Activated naive CD4-positive, alpha-beta T cell treated with anti-CD3 and anti-CD28 coated beads, Interleukin-2, amount 50 U/mL, for 16 hours (primary cell): ENCODE measurements at places on chromosomes 13 and 19.

DNA sequence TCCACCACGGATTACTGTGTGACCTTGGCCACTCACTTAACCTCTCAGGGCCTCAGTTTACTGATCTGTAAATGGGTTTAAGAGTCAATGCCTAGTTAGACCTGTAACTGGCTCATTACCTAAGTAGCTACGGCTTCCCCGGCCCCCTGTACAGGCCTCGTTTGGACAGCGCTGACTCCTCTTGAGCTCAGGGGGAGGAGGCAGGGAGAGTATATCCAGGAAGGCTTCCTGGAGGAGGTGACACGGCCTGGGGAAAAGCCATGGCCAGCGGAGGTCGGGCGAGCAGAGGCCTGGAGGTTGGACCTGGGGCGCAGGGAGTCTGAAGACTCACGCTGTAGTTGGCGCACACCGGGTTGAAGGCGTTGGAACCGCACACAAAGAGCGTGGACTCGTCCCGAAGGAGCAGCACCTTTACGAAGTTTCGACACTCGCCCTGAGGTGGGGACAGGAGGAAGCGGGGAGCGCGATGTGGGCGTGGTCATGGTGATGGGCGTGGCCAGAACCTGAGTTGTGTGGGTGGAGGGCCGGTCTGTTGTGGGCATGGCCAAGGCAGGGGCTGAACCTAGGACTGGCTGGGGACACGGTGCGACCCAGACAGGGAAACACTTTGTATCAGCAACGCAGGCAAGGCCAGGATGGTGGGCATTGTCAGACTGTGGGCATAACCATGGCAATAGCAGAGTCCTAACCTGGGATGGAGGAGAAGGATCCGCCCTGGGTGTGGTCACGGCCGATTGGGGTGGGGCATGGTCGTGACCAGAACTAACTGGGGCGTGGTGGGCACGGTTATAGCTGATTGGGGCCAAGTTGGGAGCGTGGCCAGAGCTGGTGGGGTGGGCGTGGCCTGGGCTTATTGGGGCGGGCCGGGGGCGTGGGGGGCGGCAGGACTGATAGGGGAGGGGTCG, 3.6 kb downstream of the SEMA6B start:
- no peak for DNase-seq

DNA sequence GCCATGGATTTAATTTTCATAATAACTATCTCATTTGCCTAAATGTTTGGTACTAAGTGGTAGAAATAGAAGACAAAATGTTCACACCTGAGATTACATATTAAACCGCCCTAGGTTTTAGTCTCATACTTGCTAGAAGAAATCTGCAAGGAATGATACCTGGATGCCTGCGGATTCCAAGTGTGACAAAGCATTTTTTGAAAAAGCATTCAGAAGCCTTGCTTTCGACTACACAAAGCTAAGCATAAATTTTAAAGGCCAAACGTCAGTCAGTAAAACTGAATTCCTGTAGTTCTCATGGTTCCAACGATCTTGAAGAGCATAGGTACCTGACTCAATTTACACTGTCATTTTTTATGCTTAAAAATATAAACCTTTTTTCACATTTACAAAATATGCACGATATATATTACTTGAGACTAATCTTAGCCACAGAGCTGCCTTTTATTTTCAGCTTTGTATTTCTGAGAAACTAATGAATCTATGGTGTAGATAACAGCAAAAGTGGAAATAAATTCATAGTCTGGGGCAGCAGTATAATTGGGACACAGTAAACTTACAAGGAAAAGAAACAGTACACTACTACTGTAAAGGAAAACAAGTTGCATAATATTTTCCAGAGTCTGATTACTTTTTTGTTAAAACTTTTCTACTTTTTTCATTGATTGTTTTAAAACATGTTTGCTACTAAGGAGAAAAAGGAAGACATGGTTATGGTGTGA, 1.2 kb upstream of the LRRC63 start:
- no peak for DNase-seq

DNA sequence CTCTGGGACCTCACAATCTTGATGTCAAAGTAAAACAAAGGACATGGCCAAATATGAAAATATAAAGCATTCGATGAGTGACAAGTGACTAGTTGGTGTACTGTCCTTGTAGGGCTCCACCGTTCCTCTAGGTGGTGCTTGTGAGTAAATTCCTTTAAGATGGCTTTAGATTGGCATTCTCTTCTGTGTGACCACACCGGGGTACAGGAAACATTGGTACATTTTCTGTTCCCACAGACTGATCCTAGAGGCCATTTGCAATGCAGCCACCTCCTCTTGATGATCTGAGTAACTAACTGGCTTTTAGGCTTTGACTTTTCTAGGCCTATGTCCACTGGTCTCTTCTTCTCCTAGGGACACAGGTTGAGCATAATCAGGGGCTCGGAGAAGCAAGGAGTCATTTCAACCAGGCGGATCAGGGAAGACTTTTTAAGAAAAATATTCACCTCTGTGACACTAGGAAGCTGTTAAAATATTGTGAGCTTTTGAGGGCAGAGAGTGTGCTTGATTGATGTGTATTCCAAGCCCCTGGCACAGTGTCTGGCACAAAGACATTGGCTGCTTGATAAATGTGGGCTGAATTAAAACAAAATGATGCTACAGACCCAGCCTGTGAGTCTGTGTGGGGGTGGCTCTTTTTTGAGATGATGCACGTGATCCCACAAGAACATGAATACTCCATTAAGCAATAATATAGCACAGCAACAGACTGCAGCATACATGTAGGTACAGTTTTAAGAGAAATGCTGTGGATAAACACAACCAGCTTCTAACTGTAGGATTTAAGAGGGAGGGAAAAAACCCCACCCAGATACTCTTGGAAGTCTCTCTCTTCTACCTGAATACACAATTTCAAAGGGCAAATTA, 21.0 kb downstream of the EPSTI1 start:
- peak; percentile 40 for DNase-seq

DNA sequence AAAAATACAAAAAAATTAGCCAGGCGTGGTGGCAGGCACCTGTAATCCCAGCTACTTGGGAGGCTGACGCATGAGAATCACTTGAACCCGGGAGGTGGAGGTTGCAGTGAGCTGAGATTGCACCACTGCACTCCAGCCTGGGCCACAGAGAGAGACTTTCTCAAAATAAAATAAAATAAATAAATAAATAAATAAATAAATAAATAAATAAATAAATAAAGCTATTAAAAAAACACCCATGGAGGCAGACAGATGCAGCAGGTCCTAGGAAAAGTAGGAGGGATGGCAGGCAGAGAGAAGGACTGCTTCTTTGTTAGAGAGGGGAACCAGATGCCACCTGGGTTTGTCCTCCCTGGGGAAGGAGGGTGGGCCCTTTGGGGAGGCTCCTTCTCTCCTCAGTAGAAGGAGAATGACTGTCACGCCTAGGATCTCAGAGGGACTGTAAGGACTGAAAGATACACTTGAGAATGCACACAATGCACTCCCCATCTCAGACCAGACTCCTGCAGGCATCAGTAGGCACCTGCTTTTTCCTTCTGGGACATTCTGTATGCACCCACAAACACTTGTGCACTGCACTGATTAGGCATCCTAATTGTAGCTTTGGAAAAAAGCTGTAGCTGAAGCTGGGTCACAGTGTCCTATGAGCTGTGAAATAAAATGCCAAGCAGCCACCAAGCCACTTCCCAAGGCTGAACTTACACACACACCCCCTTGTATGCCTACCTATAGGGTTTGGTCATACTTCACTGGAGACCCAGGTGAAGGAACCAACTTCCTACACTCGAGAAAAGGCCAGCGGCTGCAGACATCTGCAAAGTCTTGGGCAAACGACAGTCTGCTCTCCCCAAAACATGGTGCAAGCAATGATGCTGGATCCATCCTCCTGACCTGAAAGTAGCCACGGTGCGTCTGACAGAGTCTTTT, 18.9 kb upstream of the SLC35E1 start:
- DNase-seq: no peak

DNA sequence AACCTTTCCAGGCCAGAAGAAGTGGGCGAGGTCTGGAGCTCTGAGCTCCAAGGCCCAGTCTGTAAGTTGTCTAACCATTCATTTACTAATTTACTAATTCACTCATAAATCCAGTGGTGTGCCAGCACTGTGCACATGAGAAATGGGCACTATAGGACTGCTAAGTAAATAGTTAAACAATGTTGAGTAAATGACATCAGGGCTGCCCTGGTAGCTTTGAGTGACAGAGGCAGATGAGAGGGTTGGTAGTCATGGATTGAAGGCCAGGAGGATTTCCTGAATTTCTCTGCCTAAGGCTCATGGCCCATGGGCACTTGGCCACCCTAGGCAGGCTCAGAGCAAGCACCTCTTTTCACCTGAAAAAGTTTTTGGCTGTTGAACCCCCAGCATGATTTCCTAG, 216.9 kb upstream of the RXFP2 start:
- DNase-seq: no peak

DNA sequence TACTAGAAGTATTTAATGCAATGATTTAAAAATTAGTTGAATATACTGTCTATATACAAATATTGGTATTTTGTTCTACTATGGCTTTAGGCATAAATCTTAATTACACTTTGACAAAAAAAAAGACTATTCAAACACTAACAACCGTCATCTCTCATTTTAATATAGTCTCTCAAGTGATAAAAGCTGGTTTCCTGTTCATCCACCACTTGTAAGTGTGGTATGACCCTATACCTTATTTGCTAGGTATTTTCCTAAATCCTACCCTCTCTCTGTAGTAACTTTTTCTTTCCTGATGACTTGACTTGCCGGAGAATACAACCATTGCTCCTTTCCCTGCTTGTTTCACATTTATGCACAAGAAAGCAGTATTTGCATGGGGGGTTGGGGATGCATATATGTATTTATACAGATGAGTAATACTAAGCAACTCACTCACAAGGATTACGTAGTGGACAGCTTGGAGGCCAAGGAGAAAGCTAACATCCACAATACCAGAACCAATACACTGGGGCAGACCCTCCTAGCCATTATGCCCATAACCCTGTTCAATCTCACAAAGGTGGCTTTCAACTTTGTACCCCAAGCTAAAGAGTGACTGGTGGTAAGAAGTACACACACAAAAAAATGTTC, 12.7 kb upstream of the EFNB2 start:
- no peak for DNase-seq

GRCh38 chr19:19224852-19225494, 13.2 kb downstream of the NCAN start:
- DNase-seq: peak; percentile 78

GRCh38 chr19:30932854-30933253, 416.4 kb downstream of the TSHZ3 start:
- no peak for DNase-seq

- DNase-seq: no peak
Measured at GRCh38 chr19:16441661-16442162, 30.1 kb downstream of the EPS15L1 start.

DNA sequence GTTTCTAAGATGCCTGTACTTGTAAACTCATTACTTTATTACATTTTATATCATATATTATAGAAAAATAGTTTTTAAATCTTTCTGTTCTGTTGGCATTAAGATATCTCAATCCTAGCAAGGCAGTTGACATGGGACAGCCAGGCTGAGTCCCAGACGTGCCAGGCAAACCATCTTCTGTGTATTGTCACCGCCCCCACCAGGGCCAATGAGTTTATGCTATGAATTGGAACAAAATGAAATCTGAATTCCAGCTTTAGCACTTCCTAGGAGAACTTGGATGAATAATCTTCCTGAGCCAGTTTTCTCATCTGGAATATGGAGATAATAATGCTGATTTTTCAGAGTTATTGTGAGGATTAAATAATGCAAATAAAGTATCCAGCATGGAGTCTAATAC, 79.9 kb upstream of the GSX1 start:
- peak; percentile 13 for DNase-seq

- DNase-seq: no peak
Measured at GRCh38 chr13:40376867-40377535, 289.4 kb downstream of the FOXO1 start.

GRCh38 chr13:29384466-29384865, 211.0 kb downstream of the SLC7A1 start:
- no peak for DNase-seq

DNA sequence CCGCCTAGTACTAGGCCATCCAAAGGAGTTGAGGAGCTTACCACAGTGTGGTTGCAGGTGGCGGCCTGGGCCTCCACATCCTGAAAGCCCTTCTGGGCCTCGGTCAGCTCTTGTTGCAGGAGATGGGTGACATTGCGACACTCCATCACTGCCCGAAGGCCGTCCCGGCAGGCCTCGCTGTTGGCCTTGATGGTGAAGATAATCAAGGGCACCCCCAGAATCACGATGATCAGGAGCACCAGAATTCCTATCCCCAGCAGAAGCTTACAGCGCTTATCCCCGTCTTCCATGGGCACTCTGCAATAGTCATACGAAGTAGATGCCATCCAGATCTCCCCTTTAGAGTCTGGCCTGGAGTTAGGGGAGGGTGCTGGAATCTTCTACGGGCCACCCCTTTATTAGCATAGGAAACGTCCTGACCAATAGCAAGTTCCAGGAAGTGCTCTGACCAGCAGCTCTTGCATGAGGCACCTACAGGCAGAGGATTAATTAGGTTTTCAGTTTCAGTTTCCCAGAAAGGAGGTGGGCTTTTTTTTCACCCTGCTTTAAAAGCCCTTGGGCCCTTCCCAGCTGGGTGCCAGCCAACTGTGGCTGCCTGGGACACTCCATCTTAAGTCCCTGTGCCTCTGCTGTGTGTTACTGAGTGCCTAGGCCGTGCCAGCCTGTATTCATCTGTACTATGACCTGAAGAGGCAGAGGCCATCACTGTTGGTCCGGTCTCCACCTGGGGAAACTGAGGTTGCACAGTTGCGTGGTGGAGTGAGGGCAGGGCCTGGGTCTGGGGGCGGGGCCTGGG, at the start of gene BST2:
Gene BST2 (minus strand): TSS at position 381 of the 796 bp plus-strand sequence. CDS start 55 bp downstream, at position 326.
- peak; percentile 38 for DNase-seq

DNA sequence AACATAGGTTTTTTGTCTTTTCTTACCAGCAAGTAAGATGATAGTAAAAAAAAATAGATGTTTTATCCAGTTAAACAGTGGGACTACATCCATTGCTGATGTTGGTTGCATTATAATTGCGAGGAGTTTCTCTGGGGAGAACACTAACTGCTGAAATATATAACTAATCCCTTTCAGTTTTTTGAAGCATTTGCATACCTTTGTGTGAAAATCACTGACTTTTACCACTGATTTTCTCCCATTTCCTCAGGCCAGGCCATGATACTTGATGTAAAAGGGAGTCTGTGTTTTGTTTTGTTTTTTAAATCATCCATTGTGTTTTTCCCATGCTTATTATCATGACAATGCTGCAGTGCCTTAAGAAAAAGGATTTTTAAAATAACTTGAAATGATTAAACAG, 699.5 kb downstream of the PCDH9 start:
- no peak for DNase-seq

- no peak for DNase-seq
Measured at GRCh38 chr13:58238972-58239773, 607.6 kb downstream of the PCDH17 start.

DNA sequence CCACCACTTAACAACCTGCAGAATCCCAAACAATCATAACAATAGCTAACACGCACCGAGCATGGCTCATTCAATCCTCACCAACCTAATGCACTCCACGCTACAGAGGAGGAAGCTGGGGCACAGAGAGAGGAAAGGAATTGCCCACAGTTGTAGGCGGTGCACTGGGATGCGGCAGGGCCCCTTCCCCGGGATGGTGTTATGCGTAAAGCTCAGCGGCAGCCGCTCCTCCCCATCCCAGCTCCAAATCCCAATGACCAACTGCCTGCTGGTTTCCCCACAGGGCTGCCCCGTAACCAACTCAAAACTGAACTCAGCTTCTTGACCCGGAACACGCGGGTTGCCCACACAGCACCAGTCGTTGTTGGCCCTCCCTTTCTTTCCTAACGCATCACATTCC, 42.2 kb downstream of the SERP2 start:
- DNase-seq: no peak

- no peak for DNase-seq
Measured at GRCh38 chr19:40560092-40560507, 16.6 kb upstream of the SHKBP1 start.

- no peak for DNase-seq
Measured at GRCh38 chr13:22700246-22700887, 480.4 kb upstream of the SGCG start.

- DNase-seq: no peak
Measured at GRCh38 chr19:38483016-38483630, 49.6 kb downstream of the RYR1 start.
